ENCODE measurements at places on chromosomes 2 and 18.

GRCh38 chr18:1050012-1050657 is 145.5 kb downstream of the ADCYAP1 start:
- H3K27ac ChIP-seq = no peak overlapping the region
- peaks cover 2% of the 10 kb centered on the region for H3K4me1 ChIP-seq
- no peak for DNase-seq
- no peaks in the 10 kb centered on the region for H3K36me3 ChIP-seq

- no peak for DNase-seq
- no peak overlapping the region for H3K4me3 ChIP-seq
- H3K4me1 ChIP-seq = peaks cover 4% of the 10 kb centered on the region
- no peak overlapping the region for H3K27ac ChIP-seq
These were observed 167.8 kb downstream of the BCL11A start for GRCh38 chr2:60385648-60386047.

DNA sequence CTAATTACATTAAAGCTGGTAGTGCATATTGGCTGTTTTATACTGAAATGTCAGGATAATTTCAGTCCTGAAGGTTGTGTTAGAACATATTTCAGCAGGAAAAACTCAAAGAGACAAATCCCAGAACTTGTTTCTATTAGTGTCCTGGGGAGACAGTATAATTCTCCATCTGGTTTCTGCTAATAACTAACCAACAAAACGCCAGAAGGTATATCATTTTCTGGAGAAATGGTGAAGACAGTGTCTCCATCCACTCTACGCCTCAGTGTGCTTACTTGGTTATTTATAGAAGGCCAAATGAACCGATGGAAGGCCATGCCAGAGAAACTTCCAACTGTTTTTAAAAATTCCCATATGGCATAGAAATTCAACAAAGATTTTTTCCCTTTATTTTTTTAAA is 41.6 kb downstream of the GCA start:
- no peaks in the 10 kb centered on the region for H3K27me3 ChIP-seq
- no peak overlapping the region for H3K27ac ChIP-seq
- no peak for DNase-seq
- no peak overlapping the region for H3K4me3 ChIP-seq
- H3K36me3 ChIP-seq = no peaks in the 10 kb centered on the region

GRCh38 chr2:171345971-171346722 is 87.6 kb downstream of the METTL8 start:
- H3K36me3 ChIP-seq = no peaks in the 10 kb centered on the region
- H3K4me3 ChIP-seq = no peak overlapping the region
- peaks cover 9% of the 10 kb centered on the region for H3K4me1 ChIP-seq
- no peaks in the 10 kb centered on the region for H3K27me3 ChIP-seq

DNA sequence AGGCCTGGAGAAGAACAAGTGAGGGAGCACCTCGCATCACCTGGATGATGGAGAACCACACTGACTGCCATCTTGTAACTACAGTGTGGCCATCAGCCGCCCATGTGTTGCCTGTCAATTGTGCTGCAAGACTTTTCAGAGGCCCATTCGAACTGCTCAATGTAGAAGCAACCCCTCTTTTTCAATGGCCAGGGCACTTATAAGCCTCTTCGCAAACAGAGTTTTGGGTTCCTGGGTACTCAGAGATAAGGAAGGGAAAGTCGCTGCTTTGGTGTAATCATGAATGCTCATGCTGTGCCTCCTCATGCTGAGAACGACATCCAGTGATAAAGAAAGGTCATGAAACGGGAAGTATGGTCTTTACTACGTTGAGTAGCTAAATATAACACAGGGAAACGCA is 143.9 kb upstream of the SLC39A10 start:
- H3K36me3 ChIP-seq = no peaks in the 10 kb centered on the region
- no peaks in the 10 kb centered on the region for H3K27me3 ChIP-seq
- H3K27ac ChIP-seq = no peak overlapping the region
- H3K4me1 ChIP-seq = no peaks in the 10 kb centered on the region
- no peak for DNase-seq
- H3K4me3 ChIP-seq = no peak overlapping the region

DNA sequence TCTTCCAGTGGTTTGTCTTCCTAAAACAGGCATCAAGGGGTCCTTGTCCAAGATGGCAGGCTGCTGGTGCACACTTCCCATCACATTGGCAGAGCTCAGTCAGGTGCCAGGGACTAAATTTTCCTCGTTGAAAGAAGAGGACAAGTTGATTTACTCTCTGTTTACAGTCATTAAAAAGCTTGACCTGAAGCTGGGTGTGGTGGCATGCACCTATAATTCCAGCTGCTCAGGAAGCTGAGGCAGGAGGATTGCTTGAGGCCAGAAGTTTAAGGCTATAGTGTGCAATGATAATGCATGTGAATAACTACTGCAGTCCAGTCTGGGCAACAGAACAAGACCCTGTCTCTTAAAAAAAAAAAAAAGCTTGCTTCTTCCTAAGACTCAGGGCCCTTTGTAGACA is 3.6 kb upstream of the PLB1 start:
- H3K27me3 ChIP-seq = no peaks in the 10 kb centered on the region
- no peaks in the 10 kb centered on the region for H3K36me3 ChIP-seq
- H3K27ac ChIP-seq = no peak overlapping the region
- H3K4me1 ChIP-seq = peaks cover 2% of the 10 kb centered on the region

DNA sequence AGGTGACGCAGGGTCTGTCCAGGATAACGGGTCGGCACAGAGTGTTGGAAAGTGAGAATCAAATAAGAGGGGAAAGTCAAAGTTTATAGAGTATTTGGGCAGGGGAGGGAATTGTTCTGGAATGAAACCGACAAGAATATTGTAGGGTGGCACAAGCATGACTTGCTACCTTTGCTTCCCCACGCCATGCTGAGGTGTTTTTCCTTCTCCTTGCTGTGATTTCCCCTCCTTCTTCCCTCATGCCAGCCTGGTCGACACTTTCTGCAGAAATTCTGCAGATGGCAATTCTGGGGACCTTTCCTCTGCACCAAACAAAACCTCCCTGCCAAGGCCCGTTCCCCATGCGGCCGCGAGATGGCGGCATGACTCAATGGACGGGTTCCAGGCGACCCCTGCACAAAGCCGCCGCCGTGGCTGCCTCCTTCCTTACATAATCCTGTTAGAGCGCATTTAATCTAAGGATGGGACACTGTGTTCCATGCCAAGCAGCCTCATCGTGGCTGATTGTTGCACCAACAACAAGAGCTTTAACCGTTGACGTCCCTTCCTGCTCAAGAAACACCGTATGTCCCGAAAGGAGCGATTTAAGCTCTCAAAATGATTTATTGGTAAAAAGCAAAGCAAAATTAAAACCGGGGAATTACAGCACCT is at the start of gene MRO:
Gene MRO (minus strand): TSS at position 289 of the 651 bp plus-strand sequence. CDS start 10,616 bp downstream, outside the sequence.
- H3K36me3 ChIP-seq = no peaks in the 10 kb centered on the region
- peak within 1 kb of the TSS; percentile 31 for H3K4me3 ChIP-seq
- no peaks in the 10 kb centered on the region for H3K27me3 ChIP-seq
- peak; percentile 78 for DNase-seq
- H3K27ac ChIP-seq = no peak within 1 kb of the TSS
- H3K4me1 ChIP-seq = peaks cover 5% of the 10 kb centered on the region

DNA sequence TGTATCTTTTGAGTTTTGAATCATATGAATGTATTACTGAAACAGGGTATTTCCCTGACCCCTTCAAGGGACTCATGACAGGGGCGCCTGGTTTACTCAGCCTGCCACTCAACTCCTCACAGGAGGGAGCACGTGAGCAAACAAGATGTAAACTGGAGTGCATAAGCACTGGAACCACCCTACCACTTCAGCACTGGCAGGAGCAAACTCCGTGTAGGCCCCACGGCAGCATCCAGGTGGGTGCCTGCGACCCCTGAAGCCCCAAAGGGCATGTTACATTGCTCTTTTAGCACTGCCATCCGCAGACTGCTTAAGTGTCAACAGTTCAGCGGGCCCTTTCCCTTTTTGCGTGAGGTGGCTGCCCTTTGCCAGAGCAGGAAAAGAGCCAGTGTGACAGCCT is 8.2 kb upstream of the DAPL1 start:
- H3K27me3 ChIP-seq = no peaks in the 10 kb centered on the region
- no peaks in the 10 kb centered on the region for H3K36me3 ChIP-seq
- DNase-seq = no peak
- H3K27ac ChIP-seq = no peak overlapping the region
- no peak overlapping the region for H3K4me3 ChIP-seq
- H3K4me1 ChIP-seq = no peaks in the 10 kb centered on the region

- H3K4me3 ChIP-seq = no peak overlapping the region
- no peak overlapping the region for H3K27ac ChIP-seq
- H3K4me1 ChIP-seq = no peaks in the 10 kb centered on the region
- no peak for DNase-seq
These were observed 1430.4 kb upstream of the ACVR2A start for GRCh38 chr2:146414456-146414855.

GRCh38 chr18:6960656-6961055 is 156.9 kb downstream of the LAMA1 start:
- no peaks in the 10 kb centered on the region for H3K4me1 ChIP-seq
- no peaks in the 10 kb centered on the region for H3K27me3 ChIP-seq
- no peak for DNase-seq
- no peak overlapping the region for H3K27ac ChIP-seq
- no peak overlapping the region for H3K4me3 ChIP-seq
- H3K36me3 ChIP-seq = peaks cover 59% of the 10 kb centered on the region

GRCh38 chr2:33488715-33489540 is 12.5 kb downstream of the RASGRP3 start:
- H3K4me3 ChIP-seq = no peak overlapping the region
- no peaks in the 10 kb centered on the region for H3K27me3 ChIP-seq
- H3K4me1 ChIP-seq = no peaks in the 10 kb centered on the region
- no peak overlapping the region for H3K27ac ChIP-seq
- DNase-seq = no peak

DNA sequence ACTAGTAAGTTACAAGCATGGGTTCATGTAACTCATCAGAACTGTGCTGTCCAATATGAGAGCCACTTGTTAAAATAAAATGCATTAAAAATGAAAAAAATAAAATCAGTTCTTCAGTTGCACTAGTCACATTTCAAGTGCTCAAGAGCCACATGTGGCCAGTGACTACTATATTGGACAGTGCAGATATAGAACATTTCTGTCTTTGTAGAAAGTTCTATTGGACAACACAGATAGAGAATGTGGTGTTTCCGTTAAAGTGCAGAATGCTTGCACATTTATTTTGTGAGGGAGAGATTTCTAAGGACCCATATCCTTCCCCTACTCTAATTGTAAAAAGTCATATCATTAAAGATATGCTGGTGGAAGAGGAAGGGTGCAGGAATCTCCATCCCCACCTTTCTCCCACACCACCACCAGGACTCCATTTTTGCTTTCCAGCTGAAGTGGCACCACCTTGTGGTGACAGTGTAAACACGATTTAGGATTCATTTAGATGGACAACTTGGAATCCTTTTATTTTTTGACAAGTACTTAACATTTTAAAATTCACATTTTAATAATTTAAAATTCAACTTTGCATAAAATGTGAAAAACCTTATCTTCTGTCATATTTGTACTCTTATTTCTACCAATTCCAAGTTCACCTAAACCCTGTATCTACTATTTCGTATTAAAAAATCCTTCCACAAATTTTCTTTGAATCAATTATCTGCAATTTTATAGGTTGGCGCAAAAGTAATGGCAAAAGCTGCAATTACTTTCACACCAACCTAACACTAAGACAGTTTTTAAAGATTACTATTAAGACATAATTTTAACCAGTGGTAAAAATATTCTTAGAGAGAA is 9.4 kb upstream of the CD302 start:
- H3K4me1 ChIP-seq = no peaks in the 10 kb centered on the region
- peak; percentile 32 for DNase-seq
- H3K36me3 ChIP-seq = no peaks in the 10 kb centered on the region
- H3K27ac ChIP-seq = no peak overlapping the region
- H3K4me3 ChIP-seq = no peak overlapping the region

- DNase-seq = no peak
- H3K4me1 ChIP-seq = peaks cover 1% of the 10 kb centered on the region
- no peak overlapping the region for H3K27ac ChIP-seq
These were observed 21.8 kb upstream of the TANK start for GRCh38 chr2:161138429-161138828.

Data from neuronal stem cell (in vitro differentiated cells).